ENCODE measurements at places on chromosomes 3 and 15.

DNA sequence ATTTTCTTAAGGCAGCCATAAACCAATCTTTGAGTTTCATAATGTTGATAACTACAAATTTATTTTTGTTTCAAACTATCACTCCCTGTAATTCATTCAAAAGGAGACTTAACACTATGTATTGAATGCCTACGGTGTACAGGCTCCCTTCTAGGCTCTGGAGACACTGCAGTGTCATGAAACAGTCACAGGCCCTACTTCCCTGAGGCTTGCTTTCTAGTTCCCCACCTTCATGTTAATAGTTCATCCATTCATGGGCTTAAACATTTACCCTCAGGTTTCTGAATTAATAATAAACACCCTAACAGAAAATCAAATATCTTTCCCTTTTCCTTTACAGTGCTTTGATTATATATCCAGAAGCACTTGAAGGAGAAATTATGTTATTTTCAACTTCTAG lies 168.7 kb downstream of the CHL1 start:
- no peak for DNase-seq

- no peak for DNase-seq
Observed at GRCh38 chr3:151226088-151226563, 23.1 kb upstream of the GPR171 start.

GRCh38 chr15:77496715-77497109 lies 76.0 kb downstream of the HMG20A start:
- peak; percentile 93 for DNase-seq

DNA sequence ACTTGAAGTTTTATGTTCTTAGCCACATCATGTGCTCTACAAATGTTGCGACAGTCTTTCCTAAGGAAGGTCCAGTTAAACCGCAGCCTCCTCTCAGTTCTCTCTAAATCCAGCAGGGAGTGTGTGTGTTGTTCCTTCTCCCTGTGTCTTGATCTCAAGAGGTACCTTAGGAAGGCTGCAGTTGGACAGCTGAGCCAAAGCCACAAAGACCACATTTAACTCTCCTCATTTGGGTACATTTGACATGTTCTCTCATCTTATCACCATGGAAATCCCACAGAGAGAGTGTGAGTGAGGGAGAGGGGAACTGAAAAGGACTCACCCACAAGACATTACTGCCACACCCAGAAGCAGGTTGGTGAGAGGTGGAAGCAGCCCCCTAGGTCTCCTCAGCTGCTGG lies 79.5 kb downstream of the CD200R1L start:
- DNase-seq, result no peak

DNA sequence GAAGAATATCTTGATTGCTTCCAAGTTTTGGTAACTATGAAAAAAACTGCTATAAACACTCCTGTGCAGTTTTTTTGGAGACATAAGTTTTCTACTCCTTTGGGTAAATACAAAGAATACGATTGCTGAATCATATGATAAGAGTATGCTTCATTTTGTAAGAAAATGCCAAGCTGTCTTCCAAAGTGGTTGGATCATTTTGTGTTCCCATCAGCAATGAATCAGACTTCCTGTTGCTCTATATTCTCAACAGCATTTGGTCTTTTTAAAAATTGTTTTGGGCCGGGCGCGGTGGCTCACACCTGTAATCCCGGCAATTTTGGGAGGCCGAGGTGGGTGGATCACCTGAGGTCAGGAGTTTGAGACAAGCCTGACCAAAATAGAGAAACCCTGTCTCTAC lies 14.5 kb downstream of the BTD start:
- no peak for DNase-seq

GRCh38 chr3:129582799-129583198 lies 23.7 kb downstream of the PLXND1 start:
- DNase-seq, result no peak

- DNase-seq, result no peak
Observed at GRCh38 chr3:122975924-122976293, 51.7 kb downstream of the SEMA5B start.

All from muscle of arm (tissue), 14 donors.